ENCODE measurements at places on chromosomes 5 and 9.

GRCh38 chr5:177430140-177430951, 3.9 kb downstream of the GRK6 start:
- DNase-seq, result no peak

DNA sequence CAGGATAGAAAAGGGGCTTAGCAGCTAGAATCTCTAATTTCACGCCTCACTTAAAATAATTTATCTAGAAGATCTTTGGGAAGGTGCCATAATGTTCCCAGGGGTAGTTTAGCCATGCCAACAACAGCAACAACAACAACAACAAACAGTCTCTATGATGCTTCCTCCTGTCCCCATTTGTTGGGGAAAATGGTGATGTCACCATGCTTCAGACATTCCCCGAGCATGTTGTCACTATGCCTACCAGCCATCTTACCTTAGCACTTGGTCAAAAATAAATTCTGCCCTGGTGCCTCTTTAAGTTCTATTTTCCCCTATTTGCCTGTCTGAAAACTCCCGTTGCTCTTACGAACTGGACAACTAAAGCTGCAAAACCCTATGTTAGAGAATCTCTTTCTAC, 76.6 kb downstream of the KCNN2 start:
- no peak for DNase-seq

- DNase-seq, result no peak
Observed at GRCh38 chr5:135007305-135007704, 26.7 kb downstream of the PITX1 start.

DNA sequence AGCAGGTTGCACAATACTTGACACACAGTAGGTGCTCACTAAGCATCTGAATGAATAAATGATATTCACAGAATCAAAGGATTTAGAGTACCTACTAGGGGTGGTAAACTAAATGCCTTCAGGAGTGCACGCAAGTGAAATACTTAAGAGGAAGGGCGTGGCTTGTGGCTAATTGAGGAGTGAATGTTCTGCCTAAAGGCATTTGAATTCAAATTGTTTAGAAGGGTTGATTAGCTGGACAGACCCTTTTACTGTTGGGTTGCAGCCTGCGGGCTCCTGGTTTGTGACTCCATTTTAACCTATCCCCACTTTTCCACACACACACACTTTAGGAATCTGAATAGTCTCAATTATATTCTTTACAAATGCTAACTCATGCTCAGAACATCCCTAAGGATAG, 63.1 kb downstream of the PPP2R2B start:
- no peak for DNase-seq

- DNase-seq, result no peak
Observed at GRCh38 chr9:73125651-73126050, 26.0 kb upstream of the ANXA1 start.

DNA sequence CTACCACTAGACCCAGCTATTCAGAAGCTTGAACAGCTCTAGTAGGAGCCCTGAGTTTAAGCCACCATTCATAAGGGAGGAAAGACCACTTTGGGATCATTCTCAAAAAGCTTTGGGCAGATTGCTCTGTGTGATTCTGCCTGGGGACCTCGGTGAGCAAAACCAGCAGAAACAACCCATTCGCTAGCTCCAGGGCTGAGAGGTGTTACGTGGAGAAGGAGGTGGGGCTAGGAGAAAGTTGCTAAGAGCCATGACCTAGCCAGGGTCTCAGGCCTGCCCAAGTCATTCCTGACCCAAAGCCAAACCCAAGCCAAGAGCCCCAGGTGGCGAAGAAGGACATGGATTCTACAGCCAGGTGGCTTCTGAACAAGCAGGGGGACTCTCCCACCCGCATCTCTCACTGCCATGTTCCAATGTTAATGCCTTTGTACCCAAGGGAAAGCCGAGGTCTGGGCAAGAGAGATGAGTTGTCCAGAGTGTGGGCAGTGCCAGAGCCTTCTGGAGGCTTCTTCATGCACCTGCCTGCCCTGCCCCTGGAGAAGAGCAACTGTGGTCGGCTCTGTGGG, 4.0 kb upstream of the BARHL1 start:
- no peak for DNase-seq

- DNase-seq, result no peak
Observed at GRCh38 chr9:17876687-17877086, 297.8 kb downstream of the SH3GL2 start.
